Immature natural killer cell (primary cell): ENCODE measurements at places on chromosomes 11 and 22. TPM values are rescaled to one million over a fixed set of nuclear protein-coding genes. Genes with fewer than 3 reads are reported as not detected.

DNA sequence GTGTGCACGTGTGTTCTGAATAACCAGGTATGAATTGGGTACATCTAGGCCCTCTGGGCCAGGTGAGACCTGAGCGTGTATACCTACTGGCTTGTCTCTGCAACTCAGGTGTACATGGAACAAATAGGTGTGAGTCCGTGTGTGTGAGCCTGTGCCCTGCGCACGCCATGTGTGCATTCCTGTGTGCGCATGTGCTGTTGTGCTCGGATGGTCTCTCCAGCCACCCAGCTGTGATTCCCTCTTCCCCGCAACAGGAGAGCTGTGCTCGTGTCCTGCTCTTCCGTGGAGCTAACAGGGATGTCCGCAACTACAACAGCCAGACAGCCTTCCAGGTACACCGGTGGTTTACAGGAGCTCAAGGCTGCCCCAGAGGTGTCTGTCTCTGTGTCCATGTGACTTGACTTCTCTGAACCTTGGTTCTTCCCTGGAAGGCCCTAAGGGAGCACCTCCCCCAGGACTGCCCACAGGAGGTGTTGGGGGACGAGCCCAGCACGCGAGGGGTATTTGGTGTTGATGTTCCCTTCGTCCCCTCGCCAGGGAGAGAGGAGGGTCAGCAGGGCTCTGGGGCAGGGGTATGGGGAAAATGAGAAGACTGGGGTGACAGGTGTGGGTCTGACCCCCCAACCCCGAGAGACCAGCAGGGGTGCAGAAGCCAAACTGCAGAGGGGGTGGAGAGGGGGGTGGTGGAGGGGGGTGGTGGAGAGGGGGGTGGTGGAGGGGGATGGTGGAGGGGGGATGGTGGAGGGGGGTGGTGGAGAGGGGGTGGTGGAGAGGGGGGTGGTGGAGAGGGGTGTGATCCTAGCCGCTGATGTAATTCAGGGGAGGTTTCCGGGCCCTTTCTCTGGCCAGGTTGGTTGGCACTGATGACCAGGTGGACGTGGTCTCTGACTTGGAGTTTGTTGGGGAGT lies 10.7 kb downstream of the SHANK3 start:
- H3K4me3 ChIP-seq: no peak overlapping the region
- H3K27me3 ChIP-seq: no peaks in the 10 kb centered on the region
- H3K27ac ChIP-seq: no peak overlapping the region
- DNase-seq: no peak
- no peaks in the 10 kb centered on the region for H3K4me1 ChIP-seq

Gene IL10RA
- 264 TPM for polyA plus RNA-seq

Gene PIM3
- 15.8 TPM for polyA plus RNA-seq

Gene ASPHD2
- 2.2 TPM for polyA plus RNA-seq

Gene LIMK2
- 12.9 TPM for polyA plus RNA-seq

DNA sequence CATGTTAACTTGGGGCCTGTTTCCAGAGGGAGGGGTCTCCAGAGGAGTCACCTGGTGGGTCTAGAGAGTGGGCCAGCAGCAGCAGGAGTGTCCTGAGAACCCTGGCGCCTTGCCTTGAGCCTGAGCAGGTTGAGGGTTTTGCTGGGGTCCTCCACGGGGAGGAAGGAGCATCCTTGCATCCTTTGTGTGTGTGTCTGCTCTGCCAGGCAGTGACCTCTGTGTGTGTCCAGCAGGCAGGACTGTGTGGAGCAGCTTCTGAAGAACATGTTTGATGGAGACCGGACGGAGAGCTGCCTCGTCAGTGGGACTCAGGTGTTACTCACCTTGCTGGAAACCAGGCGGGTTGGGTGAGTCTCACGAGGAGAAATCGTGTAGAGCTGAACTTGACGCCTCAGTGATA lies 55.7 kb downstream of the SBF1 start:
- DNase-seq: no peak
- H3K27me3 ChIP-seq: no peaks in the 10 kb centered on the region
- no peak overlapping the region for H3K4me3 ChIP-seq
- no peaks in the 10 kb centered on the region for H3K4me1 ChIP-seq
- H3K27ac ChIP-seq: no peak overlapping the region
- peaks cover 10% of the 10 kb centered on the region for H3K36me3 ChIP-seq

Gene RAG2
- not detected for polyA plus RNA-seq

- peaks cover 2% of the 10 kb centered on the region for H3K27me3 ChIP-seq
- H3K27ac ChIP-seq: no peak overlapping the region
- DNase-seq: no peak
- no peak overlapping the region for H3K4me3 ChIP-seq
- H3K4me1 ChIP-seq: no peaks in the 10 kb centered on the region
Observed at GRCh38 chr11:87425943-87426342, 388.2 kb downstream of the TMEM135 start.

DNA sequence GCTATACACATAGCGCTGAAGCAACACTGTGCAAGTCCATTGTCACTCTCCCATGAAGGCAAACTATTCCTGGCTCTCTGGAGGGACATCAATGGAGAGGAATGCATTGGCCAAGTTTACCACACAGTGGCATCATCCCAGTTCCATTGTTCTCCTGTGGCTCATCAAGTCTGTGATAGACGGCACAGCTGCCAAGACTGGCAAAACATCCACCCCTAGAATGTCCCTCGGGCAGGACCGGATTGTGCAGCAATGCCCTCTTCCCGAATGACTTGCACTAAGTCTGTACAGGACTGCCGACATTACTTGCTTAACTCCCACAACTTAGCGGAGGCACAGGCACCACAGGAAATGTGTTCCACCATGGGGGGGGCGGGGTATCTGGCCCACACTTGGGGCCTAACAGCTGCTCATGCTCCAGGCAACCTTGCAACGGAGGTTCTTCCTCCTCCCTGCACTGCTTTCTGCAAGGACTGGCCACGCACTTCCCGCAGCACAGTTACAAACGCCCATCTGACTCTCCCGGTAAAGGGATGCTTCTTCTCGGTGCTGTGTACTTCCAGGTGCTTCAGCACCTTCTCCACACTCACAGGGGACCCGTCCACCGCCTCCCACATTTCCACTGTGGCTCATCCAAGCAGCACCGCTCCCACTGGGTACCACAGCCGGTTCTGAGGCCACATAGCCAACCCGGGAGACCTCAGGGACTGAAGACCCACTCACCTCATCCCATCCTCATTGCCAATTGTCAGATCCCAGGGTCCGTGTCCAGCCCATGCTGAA lies 1309.6 kb upstream of the RAG2 start:
- DNase-seq: no peak
- no peaks in the 10 kb centered on the region for H3K27me3 ChIP-seq
- no peak overlapping the region for H3K4me3 ChIP-seq
- H3K36me3 ChIP-seq: no peaks in the 10 kb centered on the region
- H3K4me1 ChIP-seq: no peaks in the 10 kb centered on the region

DNA sequence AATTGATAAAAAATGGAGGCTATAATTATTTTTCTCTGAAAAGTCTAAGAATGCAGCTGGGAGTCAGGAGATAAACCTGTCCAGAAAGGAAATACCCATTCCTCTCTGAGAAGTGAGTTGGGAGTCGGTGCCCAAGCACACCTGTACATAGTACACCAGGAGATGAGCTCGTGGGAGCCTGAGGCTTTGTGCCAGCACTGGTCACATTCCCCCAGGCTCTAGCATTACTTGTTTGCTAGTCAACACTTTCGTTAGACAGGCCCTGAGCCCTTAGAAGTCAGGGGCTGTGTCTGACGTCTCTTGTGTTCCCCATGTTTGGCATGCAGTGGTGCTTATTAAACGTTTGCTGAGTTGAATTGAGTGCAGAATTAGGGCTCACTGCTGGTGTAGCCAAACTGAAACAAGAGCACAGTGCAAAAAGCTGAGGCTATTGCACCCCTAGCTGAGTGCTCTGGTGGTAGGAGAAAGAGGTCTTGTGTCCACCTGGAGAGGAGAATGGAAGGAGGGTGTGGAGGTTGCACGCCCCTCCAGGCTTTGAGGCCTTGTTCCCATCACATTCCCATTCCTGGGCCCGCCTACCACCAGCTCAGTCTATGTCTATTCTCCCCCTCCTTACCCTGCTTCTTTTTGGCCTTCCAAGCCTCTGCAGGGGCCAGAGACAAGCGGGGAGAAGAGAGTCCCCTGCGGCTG lies 6.8 kb downstream of the ROBO4 start:
- H3K4me1 ChIP-seq: no peaks in the 10 kb centered on the region
- peaks cover 12% of the 10 kb centered on the region for H3K27me3 ChIP-seq
- no peak overlapping the region for H3K27ac ChIP-seq
- DNase-seq: no peak

Gene HMGXB4
- polyA plus RNA-seq: 15.3 TPM

Gene HEPN1
- not detected for polyA plus RNA-seq

Gene NAT10
- polyA plus RNA-seq: 31.8 TPM

DNA sequence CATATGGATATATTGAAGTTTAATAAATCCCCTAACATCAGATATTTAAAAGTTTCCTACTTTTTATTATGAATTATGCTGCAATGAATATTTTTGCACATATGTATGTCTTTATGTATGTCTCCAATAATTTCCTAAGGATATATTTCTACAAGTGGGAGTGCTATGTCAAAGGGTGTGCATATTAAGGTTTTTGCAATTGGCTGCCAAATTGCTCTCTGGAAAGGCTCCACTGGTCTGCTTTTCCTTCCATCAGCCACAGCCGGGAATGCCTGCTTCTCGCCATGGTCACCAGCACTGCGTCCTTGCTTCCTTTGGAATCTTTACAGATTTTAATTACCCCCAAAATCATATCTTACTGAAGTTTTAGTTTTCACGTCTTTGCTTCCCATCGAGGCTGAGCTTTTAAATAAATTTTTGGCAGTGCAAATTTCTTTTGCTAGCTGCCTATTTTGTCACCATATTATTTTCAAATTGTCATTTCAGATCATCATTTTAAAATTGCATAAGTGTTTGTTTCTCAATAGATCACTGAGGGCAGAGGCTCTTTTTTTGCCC lies 221.7 kb downstream of the SNX19 start:
- no peaks in the 10 kb centered on the region for H3K36me3 ChIP-seq
- H3K27me3 ChIP-seq: peaks cover 5% of the 10 kb centered on the region
- no peak overlapping the region for H3K4me3 ChIP-seq
- H3K27ac ChIP-seq: no peak overlapping the region
- no peak for DNase-seq
- no peaks in the 10 kb centered on the region for H3K4me1 ChIP-seq

- DNase-seq: peak; percentile 71
- H3K27ac ChIP-seq: peak overlapping the region; percentile 69
- peak overlapping the region; percentile 86 for H3K4me3 ChIP-seq
- peaks cover 17% of the 10 kb centered on the region for H3K4me1 ChIP-seq
- H3K36me3 ChIP-seq: no peaks in the 10 kb centered on the region
- H3K27me3 ChIP-seq: peaks cover 19% of the 10 kb centered on the region
Observed at GRCh38 chr11:85682330-85683305, 3.4 kb downstream of the CCDC89 start.

Gene MMP7
- polyA plus RNA-seq: not detected

- peak overlapping the region; percentile 76 for H3K4me3 ChIP-seq
- H3K36me3 ChIP-seq: no peaks in the 10 kb centered on the region
- H3K27me3 ChIP-seq: peaks cover 7% of the 10 kb centered on the region
Observed at GRCh38 chr22:30196141-30196879, 50.2 kb downstream of the LIF start.

- no peaks in the 10 kb centered on the region for H3K4me1 ChIP-seq
- H3K36me3 ChIP-seq: no peaks in the 10 kb centered on the region
- H3K4me3 ChIP-seq: no peak overlapping the region
- no peak for DNase-seq
Observed at GRCh38 chr11:32256466-32256865, 165.6 kb downstream of the RCN1 start.

Gene MICALL1
- polyA plus RNA-seq: 2.1 TPM

Gene MS4A7
- 1.0 TPM for polyA plus RNA-seq

- H3K4me3 ChIP-seq: no peak overlapping the region
- H3K27me3 ChIP-seq: peaks cover 1% of the 10 kb centered on the region
- no peak for DNase-seq
- peaks cover 2% of the 10 kb centered on the region for H3K4me1 ChIP-seq
- H3K36me3 ChIP-seq: no peaks in the 10 kb centered on the region
- H3K27ac ChIP-seq: no peak overlapping the region
Observed at GRCh38 chr22:43226377-43227238, 39.7 kb upstream of the TTLL12 start.

Gene OR8D4
- polyA plus RNA-seq: not detected

DNA sequence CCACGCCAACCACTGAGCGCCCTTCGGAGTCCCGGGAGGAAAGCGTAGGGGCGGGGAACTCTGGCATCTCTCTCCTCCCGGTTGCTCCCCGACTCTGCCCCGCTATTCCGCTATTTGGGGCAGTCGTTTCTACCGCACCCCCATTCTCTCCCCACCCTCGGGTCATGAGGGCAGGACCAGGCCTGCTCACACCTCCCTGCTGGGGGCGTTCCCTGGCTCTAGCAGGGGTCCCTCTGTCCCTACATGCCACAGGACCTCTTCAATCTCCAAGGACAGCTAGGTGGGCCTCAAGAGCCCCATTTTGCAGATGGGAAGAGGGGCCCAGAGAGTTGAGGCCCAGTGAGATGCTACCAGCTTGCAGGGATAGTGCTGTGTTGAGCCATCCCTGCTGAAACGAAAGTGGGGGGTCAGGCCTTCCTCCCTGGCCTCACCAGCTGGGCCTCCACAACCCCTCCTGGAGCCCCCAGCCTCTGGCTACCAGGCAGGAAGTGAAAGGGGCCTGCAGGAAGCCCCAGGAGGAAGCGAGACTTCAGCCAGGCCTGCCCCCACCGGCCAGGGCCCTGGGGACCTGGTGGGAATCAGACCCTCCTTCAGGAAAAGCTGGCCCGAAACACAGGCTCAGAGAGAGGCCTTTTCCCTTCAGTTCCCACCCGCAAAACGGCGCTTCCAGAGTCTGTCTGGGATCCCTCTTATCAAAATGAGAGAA lies 5.5 kb upstream of the SHISA8 start:
- H3K27ac ChIP-seq: no peak overlapping the region
- no peak for DNase-seq
- H3K36me3 ChIP-seq: no peaks in the 10 kb centered on the region

DNA sequence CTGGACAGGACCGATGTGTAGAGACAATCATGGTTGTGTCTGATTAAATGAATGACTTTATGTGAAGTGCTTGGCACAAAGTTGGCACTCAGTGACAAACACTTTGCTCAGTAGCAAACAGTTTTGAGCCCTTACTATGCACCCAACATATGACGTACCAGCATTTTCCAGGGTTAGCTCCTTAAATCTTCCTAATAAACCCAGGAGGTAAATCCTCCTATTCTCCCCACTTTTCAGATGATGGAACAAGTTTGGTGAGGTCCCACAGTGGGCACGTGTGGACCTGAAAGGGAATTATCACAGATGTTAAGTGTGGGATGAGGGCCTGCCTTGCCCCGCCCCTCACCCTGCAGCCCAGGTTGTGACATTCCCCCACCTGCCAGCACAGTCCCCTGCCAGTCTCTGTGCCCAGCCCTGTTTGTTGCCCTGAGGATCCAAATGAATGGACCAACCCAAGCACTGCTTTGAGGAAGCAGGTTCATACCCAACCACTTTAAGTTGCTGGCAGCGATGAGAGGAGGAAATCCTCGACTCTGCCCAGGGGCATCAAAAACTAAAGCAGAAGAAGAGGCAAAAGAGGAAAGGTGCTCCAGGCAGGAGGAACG lies 6.6 kb upstream of the CARD10 start:
- DNase-seq: no peak
- H3K4me1 ChIP-seq: no peaks in the 10 kb centered on the region
- H3K27ac ChIP-seq: no peak overlapping the region
- no peaks in the 10 kb centered on the region for H3K36me3 ChIP-seq
- H3K4me3 ChIP-seq: no peak overlapping the region
